ENCODE measurements at places on chromosomes 6 and 20. TPM values are rescaled to one million over a fixed set of nuclear protein-coding genes. Genes with fewer than 3 reads are reported as not detected.

Gene RAB22A
- total RNA-seq = 5.7 TPM

Gene MCM8
- 32.1 TPM for total RNA-seq

Gene BPIFB4
- not detected for total RNA-seq

Gene SNAP25
- total RNA-seq = not detected

Gene OR2H2
- not detected for total RNA-seq

Gene OLIG3
- total RNA-seq = not detected

DNA sequence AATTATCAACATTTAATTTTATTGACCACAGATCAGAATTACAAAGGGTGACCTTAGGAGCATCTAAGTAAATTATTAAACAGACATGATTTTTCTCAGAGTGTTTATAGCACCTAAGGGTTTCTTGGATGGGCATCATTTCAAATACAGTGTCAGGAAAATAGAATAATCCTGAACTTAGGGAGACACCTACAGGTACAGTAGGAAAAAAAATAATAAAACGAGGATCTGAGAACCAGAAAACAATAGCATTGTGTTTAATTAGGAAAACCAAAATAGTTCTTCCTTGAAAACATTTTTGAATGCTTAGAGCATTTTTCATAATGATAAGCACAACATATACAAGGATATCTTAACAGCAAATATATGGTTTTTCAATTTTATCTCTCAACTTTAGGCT, 39.2 kb downstream of the MMUT start:
- no peaks in the 10 kb centered on the region for H3K27me3 ChIP-seq
- H3K36me3 ChIP-seq = no peaks in the 10 kb centered on the region

DNA sequence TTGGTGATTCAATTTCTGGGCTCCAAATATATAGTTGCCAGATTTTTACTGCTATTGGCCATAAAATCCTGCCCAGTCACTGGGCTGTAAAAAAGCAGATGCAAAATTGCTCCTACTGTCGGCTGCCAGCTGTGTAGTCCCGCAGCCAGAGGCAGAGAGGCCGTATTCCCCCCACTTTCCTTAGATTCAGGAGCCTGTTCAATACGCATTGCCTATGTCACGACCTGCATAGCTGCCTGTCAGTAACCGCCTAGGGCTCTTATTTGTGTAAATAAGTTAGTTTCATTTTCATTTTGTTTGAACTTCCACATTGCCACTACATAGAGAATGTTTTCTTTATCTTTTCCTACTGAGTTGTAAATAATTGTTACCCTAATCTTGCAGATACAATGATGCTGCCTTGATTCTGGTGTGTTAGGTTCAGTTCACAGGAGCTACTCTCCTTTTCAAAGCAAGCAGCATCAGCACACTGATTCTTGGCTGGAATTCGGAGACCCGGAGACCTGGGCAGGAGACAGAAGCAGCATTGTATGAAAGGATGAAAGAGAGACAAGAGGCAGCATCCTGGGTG, 46.0 kb upstream of the UST start:
- H3K36me3 ChIP-seq = no peaks in the 10 kb centered on the region
- no peak overlapping the region for H3K27ac ChIP-seq
- peak; percentile 23 for DNase-seq
- no peaks in the 10 kb centered on the region for H3K27me3 ChIP-seq

- H3K36me3 ChIP-seq = no peaks in the 10 kb centered on the region
- peaks cover 72% of the 10 kb centered on the region for H3K4me1 ChIP-seq
- H3K27me3 ChIP-seq = no peaks in the 10 kb centered on the region
- peak overlapping the region; percentile 97 for H3K27ac ChIP-seq
- peak overlapping the region; percentile 49 for H3K4me3 ChIP-seq
Observed at GRCh38 chr6:75349262-75349984, 64.8 kb upstream of the TMEM30A start.

- DNase-seq = no peak
- no peak overlapping the region for H3K4me3 ChIP-seq
- no peak overlapping the region for H3K27ac ChIP-seq
- no peaks in the 10 kb centered on the region for H3K36me3 ChIP-seq
Observed at GRCh38 chr20:39298571-39299506, 336.7 kb downstream of the DHX35 start.

DNA sequence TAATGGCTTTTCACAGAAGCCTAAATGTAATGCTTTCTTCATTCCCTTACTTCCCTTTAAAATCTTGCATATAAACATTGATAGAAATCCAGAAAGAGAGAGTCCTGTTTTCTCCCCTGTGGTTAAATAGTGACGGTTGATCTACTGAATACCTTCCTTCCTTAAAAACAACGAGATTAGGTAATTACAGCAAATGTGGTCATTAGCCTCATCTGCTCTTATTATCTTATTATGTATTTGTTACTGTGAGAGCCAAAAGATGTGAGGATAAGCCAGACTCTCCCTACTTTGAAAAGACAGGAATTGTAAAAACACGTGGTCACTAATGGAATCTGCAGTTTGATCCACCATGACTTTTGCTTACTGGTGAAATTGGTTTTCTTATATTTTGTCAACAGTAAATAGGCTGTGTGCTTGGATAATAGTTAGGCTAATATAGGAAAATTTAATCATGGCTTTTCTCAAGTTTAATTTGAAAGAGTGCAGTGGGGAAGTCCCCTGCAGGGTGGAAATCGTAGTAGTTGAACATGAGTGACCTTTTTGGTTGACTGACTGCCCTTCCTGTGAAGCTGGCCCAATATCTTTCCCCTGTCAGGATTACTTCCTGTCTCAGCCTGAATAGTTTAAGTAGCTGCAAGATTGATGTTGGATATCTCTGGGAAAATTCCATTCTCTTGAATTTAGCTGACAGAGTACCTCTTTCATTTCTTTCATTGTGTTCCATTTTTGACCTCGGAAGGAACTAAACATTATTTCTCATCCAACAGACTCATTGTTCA, 62.8 kb downstream of the JARID2 start:
- no peaks in the 10 kb centered on the region for H3K36me3 ChIP-seq
- H3K27me3 ChIP-seq = no peaks in the 10 kb centered on the region
- H3K4me3 ChIP-seq = no peak overlapping the region
- no peak for DNase-seq
- H3K27ac ChIP-seq = no peak overlapping the region

- H3K27ac ChIP-seq = no peak overlapping the region
- H3K36me3 ChIP-seq = no peaks in the 10 kb centered on the region
- DNase-seq = no peak
- no peak overlapping the region for H3K4me3 ChIP-seq
Observed at GRCh38 chr6:117513778-117514365, 31.4 kb downstream of the DCBLD1 start.

DNA sequence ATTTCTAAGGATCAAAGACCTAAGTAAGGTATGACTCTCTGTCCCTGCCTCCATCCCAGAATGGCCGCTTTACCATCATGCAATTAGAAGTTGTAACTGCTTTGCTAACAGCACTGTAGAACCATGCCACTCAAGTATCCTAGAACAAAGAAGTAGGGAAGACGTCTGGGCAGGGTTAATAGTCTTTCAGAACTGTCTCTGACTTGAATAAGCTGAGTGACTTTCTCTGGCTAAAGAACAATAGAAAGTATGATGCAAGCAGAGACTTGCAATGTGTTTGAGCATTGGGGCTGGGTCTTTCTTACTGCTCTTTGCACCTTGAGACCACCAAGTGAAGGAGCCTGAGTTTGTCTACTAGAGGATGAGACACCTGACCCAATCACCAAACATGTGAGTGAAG, 279.6 kb upstream of the JAG1 start:
- no peak overlapping the region for H3K4me3 ChIP-seq
- H3K36me3 ChIP-seq = no peaks in the 10 kb centered on the region
- H3K27ac ChIP-seq = no peak overlapping the region
- H3K27me3 ChIP-seq = no peaks in the 10 kb centered on the region

- no peaks in the 10 kb centered on the region for H3K36me3 ChIP-seq
- no peak overlapping the region for H3K27ac ChIP-seq
- no peaks in the 10 kb centered on the region for H3K27me3 ChIP-seq
Observed at GRCh38 chr6:157045831-157046454, 268.8 kb downstream of the ARID1B start.

DNA sequence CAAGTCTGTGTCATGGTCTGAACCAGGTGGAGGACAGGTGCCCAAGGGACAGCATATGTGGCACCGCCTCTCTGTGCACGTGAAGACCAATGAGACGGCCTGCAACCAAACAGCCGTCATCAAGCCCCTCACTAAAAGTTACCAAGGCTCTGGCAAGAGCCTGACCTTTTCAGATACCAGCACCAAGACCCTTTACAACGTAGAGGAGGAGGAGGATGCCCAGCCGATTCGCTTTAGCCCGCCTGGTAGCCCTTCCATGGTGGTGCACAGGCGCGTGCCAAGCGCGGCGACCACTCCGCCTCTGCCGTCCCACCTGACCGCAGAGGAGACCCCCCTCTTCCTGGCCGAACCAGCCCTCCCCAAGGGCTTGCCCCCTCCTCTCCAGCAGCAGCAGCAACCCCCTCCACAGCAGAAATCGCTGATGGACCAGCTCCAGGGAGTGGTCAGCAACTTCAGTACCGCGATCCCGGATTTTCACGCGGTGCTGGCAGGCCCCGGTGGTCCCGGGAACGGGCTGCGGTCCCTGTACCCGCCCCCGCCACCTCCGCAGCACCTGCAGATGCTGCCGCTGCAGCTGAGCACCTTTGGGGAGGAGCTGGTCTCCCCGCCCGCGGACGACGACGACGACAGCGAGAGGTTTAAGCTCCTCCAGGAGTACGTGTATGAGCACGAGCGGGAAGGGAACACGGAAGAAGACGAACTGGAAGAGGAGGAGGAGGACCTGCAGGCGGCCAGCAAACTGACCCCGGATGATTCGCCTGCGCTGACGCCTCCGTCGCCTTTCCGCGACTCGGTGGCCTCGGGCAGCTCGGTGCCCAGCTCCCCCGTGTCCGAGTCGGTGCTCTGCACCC, 109.5 kb upstream of the RAB32 start:
- peaks cover 42% of the 10 kb centered on the region for H3K27me3 ChIP-seq
- H3K36me3 ChIP-seq = no peaks in the 10 kb centered on the region
- H3K4me1 ChIP-seq = peaks cover 8% of the 10 kb centered on the region
- H3K27ac ChIP-seq = no peak overlapping the region
- peak overlapping the region; percentile 64 for H3K4me3 ChIP-seq

GRCh38 chr6:72425003-72425681, 196.7 kb upstream of the KCNQ5 start:
- no peaks in the 10 kb centered on the region for H3K27me3 ChIP-seq
- H3K4me1 ChIP-seq = no peaks in the 10 kb centered on the region
- DNase-seq = no peak
- H3K36me3 ChIP-seq = no peaks in the 10 kb centered on the region
- no peak overlapping the region for H3K27ac ChIP-seq
- H3K4me3 ChIP-seq = no peak overlapping the region

DNA sequence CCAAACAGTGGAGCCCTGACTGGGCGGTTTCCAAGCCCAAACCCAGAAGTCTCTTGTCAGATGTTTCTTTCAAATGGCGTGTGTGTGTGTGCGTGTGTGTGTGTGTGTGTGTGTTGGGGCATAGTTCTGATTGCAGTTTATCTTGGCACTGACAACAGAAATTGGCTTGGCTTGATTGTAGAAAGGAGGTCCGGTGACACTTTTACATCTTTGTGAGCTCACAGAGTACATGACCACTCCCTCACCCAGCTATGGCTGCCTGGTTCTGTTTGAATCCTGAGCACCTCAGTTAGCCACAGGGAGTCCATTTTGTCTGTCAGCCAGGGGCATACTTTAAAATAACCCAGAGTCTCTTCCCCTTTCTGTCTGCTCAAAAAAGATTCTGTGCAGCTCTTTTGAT, 276.3 kb downstream of the CD83 start:
- no peaks in the 10 kb centered on the region for H3K36me3 ChIP-seq
- no peak for DNase-seq
- H3K27me3 ChIP-seq = no peaks in the 10 kb centered on the region
- H3K4me3 ChIP-seq = no peak overlapping the region

Data from neural progenitor cell (in vitro differentiated cells).